Epithelial cell of proximal tubule (primary cell): ENCODE measurements at places on chromosomes 11 and 22. TPM values are rescaled to one million over a fixed set of nuclear protein-coding genes. Genes with fewer than 3 reads are reported as not detected.

Gene ROBO4
- 1.4 and 1.9 TPM in 2 replicates for total RNA-seq

Gene SHISA8
- total RNA-seq = not detected in 2 replicates

Gene INS
- total RNA-seq = not detected in 2 replicates

Gene APOL6
- 5.4 and 6.5 TPM in 2 replicates for total RNA-seq

Gene NFRKB
- total RNA-seq = 13.5 and 23.4 TPM in 2 replicates

Gene PTPRJ
- total RNA-seq = 43.9 and 44.2 TPM in 2 replicates

Gene OR51B5
- not detected in 2 replicates for total RNA-seq

Gene P2RY6
- 3.7 and 4.0 TPM in 2 replicates for total RNA-seq

Gene SCGB1D2
- total RNA-seq = not detected in 2 replicates

Gene C22orf15
- total RNA-seq = 0.36 and 2.1 TPM in 2 replicates

Gene SMC1B
- 0.63 TPM in 1 of 2 replicates, not detected in the other for total RNA-seq

Gene LBHD1
- 2.2 and 3.0 TPM in 2 replicates for total RNA-seq

DNA sequence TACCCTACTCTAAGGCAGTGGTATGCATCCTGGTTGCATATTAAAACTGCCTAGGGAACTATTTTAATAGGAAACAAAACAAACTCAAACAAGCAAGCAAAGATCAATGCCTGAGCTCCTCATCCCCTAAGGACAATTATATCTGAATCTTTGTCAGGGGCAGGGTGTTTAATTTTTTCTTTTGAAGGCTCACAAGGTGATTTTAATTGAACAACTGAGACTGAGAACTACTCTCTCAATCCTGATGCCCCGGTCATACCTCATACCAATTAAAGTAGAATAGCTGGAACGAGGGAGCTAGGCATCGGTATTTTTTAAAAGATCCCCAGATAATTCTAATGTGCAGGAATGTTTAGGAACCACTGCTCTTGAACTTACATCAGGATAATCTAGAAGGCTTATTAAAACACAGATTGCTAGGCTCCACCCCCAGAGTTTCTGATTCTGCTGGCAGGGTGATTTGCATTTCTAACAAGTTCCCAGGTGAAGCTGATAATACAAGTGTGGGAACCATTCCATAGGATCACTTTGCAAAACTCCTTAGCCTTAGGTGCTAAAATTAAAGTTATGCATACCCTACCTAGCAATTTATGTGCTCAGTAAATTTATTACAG lies 416.5 kb downstream of the GUCY1A2 start:
- no peak for DNase-seq

DNA sequence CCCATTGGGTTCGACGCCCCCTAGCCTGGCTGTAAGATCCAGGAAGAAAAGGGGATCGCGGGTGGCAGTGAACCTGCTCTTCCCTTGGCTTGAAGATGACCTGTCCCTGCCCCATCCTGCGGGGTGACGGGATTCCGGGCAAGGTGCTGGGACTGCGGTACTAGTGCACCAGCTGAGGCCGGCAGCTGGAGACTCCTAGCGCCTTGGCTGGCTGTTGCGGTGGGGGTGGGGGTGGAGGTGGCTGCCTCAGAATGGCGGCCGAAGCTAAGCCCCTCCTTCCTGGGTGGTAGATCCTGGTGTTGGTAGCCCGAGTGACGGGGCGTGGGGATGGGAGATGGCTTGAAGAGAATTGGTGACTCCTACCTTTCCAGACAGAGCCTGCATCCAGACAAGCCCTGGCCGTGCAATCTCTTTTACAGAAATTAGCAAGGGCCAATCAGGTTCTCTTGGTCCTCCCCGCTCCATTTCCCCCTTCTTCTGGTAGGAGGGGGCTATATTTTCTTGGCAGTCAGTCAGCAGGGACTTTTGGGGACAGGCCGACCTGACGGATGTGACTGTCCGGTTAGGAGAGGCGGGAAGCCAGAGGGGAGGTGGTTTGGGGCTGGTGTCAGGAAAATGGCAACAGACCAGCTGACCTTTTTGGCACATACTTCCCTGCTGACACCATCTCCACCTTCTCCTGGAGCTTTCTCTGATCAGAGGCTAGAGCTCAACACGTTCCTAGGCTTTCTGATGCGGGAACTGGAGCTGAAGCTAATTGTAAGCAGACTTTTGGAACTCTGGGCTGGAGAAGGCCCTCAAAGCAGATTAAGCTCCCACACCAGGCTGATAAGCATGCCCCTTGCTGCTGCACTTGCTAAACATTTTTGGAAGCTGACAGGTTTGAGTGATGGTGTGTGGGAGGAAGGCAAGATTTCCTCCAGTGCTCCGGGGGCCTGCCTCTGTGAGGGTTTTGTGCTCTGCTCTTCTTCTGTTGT lies 2.0 kb downstream of the NAV2 start:
- DNase-seq = peak; percentile 48

GRCh38 chr11:31236143-31236542 lies 133.4 kb downstream of the DCDC1 start:
- no peak for DNase-seq

DNA sequence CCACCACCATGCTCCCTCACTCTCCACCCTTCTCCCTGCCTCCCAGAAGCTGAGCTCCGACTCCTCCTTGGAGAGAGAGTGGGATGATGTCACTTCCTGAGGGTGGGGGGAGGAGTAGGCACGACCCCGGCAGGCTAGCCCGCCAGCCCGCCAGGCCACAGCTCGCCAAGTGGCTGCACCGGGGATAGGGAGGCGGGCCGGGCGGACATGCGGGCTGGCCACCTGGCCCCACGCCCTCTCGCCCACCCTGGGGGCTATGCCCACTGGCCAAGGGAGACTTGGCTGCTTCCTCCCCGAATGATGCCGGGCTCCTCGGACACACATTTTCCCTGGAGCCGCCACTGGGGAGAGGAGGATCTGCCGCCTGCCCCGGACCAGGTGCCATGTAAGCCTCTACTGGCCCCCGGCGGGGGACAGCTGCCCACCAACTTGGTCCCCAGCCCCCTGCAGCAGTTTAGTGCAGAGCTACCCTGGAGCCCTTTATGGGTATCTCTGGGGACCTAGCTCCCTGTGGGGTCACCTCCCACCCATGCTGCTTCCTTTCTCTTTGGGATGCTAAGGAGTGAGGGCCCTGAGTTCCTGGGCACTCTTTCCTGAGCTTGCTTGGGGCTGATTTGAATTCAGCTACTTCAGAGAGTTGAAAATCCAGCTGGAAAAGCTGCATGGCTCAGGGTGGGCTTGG lies 33.7 kb upstream of the MYRF start:
- no peak for DNase-seq

- DNase-seq = no peak
Observed at GRCh38 chr11:122271137-122271536, 155.1 kb upstream of the BLID start.

GRCh38 chr11:111912535-111912934 lies at the start of gene HSPB2:
Gene HSPB2 (plus strand): TSS chr11:111912734. CDS start chr11:111912830, 96 bp downstream.
- DNase-seq = no peak

GRCh38 chr11:36215693-36216060 lies 73.5 kb downstream of the COMMD9 start:
- no peak for DNase-seq

DNA sequence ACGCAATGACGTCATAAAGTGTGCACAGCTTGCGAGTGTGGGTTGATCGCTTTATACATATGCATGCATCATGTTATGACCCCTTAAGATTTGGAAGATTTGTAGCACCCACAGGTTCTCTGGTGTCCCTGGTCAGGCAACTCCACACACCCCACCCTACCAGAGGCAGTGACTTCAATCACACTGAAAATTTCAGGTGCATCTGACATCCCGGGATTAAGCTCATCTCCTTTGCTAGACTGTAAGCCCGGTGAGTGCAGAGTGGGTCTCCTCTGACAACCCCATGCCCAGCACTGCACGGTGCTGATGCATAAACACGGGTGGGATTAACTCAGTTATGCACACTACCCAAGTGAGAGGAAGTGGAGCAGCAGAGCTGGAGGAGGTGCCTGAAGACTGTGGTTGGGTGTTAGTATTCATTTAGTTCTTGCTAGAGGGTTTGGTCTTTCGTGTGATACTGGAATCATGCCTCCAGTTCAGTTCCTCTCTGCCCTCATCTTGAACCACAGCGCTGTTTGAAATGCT lies 6.5 kb downstream of the ARSA start:
- no peak for DNase-seq

- no peak for DNase-seq
Observed at GRCh38 chr11:78869293-78869692, 294.6 kb upstream of the NARS2 start.

- no peak for DNase-seq
Observed at GRCh38 chr11:35106595-35106994, 32.4 kb upstream of the CD44 start.

DNA sequence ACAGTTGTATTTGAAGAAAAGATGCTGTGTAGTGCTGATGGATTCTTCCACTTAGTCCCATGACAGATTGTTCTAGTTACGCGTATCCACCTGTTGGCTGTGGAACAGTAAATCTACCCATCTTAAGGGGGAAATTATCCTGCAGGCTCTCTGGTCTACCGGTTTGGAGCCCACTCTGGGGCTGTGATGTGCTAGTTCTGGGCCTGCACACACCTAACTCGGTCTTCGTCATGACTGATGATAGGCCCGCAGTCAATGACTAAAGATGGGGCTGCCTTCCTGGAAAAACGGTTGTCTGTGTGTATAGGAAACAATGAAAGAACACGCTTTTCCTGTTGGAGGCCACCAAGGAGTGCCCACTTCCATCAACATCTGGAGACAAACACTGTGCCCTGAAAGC lies 6.2 kb upstream of the RBM4B start:
- no peak for DNase-seq

GRCh38 chr11:87039371-87039770 lies 1.6 kb downstream of the TMEM135 start:
- no peak for DNase-seq

DNA sequence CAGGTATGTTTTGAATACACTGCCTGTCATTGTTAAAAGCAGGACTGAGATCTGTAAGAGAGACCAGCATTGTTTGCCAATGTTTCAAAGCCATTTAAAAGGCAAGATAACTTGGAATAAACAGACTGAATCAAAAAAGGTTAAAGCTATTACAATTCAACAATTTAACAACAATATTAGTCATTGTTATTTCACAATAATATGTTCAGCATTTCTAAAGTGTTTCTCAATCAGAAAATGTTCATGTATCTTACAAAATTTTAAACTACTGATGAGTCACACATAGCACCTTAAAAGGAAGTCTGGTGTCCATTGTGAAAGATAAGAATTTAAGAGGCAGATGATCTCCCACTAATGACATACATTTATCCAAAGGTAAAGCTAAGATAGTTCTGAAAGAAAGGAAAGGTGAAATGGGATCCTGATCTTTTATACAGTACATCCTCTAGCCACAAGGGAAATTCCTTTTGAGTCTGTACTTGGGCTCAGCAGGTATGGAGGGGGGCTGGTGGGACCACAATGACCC lies 79.7 kb downstream of the MAML2 start:
- peak; percentile 89 for DNase-seq
